ENCODE measurements at places on chromosomes 4 and X. TPM values are rescaled to one million over a fixed set of nuclear protein-coding genes. Genes with fewer than 3 reads are reported as not detected.

The CPE gene
- 202 TPM for polyA plus RNA-seq

The TRO gene
- polyA plus RNA-seq: 138 TPM

GRCh38 chr4:89800012-89800516 lies 36.9 kb downstream of the SNCA start:
- DNase-seq: no peak

The BTK gene
- 6.0 TPM for polyA plus RNA-seq

The UFSP2 gene
- 77.8 TPM for polyA plus RNA-seq

Measured in right lung (tissue), 10 donors.